ENCODE measurements at places on chromosomes 5 and 9. TPM values are rescaled to one million over a fixed set of nuclear protein-coding genes. Genes with fewer than 3 reads are reported as not detected.

- no peak for DNase-seq
Observed at GRCh38 chr5:176508603-176509002, 28.6 kb downstream of the RNF44 start.

GRCh38 chr5:39189292-39189955, 29.9 kb downstream of the FYB1 start:
- no peak for DNase-seq

UBAP1 gene
- 40.1 TPM for polyA plus RNA-seq

DNA sequence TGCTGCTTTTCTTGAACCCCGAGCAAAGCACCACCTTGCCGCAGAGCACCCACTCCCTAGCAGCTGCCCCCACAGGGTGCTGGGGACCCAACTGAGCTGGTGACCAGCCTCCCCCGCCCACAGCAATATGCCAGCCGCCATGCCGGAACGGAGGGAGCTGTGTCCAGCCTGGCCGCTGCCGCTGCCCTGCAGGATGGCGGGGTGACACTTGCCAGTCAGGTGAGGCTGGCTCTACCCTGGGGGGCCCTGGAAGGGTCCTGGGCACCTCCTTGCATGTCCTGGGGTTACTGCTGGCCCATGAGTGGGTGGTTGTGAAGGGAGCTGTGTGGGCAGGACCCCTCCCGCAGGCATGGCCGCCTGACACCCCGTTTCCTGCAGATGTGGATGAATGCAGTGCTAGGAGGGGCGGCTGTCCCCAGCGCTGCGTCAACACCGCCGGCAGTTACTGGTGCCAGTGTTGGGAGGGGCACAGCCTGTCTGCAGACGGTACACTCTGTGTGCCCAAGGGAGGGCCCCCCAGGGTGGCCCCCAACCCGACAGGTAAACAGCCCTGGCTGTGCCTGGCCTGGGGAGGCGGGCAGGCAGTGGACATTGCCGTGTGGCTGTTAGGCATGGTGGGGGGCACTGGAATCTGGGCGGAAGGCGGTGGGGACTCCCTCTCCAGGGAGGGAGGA, 7.2 kb downstream of the EGFL7 start:
- no peak for DNase-seq

PIGO gene
- 18.2 TPM for polyA plus RNA-seq

DNA sequence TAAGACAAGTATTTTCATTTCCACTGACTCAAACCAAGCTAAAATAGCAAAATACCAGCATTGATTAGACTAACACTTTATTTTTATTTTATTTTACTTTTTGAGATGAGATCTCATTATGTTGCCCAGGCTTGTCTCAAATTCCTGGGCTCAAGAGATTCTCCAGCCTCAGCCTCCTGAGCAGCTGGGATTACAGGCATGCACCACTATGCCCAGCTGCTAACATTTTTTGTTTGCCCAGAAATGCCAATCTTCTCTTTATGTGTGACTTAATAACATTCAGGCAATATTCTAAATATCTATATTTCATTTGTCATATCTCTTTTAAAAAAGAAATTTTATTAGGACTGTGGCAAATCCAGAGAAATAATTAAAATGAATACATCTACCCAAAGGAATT, 55.0 kb downstream of the OXCT1 start:
- no peak for DNase-seq

HSD17B3 gene
- 8.4 TPM for polyA plus RNA-seq
